AG04449 (cell line): ENCODE measurements at places on chromosomes 5 and 9.

DNA sequence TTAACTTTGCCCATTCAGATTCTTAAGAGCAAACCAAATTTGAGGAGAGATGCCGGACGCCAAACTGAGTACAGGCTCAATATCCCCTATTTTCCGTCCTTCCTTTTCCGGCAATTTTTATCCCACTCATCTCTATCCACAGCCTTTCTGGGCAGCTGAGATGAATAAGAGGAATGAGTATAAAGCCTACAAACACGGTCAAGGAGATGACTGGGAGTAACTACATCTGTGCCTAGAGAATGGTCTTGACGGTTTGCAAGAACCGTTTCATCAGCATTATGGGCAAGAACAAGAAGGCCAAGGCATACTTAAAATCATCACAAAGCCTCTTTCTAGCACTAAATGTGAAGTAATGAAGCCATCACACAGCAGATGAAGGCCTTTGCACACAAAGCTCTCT, 227.3 kb downstream of the DCP2 start:
- no peak for DNase-seq

- no peak for DNase-seq
Measured at GRCh38 chr9:84331119-84331809, 9.3 kb downstream of the SLC28A3 start.

GRCh38 chr9:93184432-93185265, 710 bp downstream of the WNK2 start:
- no peak for DNase-seq

- no peak for DNase-seq
Measured at GRCh38 chr5:116621599-116621998, 47.0 kb upstream of the SEMA6A start.

- DNase-seq: no peak
Measured at GRCh38 chr9:127154003-127154389, 31.6 kb upstream of the ANGPTL2 start.

- DNase-seq: no peak
Measured at GRCh38 chr5:164649266-164649665, 1143.8 kb downstream of the MAT2B start.

DNA sequence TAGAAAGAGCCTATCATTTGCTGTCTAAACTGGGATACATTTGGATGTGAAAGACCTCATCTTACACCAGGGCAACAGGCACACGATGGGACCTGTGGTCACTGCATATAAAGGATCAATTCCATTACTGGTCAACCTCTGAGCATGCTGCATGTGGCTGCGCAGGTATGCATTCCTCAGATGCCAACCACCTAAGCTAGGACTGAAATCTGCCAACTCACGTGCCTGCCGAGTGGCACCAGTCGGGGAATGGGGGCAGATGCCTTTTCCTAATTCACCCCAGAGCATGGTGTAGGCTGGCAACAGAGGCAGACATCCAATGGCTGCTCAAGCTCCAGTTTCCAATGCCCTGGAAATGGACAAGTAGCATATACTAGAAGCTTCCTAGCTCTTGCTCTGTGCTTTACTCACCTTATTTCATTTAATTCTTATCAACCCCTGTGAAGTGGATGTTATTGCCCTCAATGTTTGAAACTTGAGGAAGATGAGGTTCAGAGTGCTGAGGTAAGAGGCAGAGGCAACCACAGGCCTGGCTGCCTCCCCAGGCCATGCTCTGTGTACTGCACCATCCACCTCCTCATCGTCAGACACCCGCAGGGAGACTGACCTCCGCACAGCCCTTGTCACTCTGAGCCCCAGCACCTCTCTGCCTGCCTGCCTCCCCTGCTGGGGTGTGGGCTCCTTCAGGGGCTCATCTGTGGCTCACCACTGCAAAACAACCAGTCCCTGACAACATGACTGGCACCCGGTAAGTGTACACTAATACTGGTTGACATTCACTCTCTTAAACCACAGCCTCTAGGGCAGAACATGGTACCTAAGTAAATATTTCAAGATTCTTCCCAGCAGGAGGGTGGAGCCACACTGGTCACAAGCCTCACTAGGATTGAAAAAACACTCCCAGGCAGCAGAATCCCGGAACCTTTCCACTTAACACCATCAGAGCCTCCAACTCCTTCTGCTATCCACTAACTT, 228.5 kb downstream of the CRB2 start:
- DNase-seq: no peak
